ENCODE measurements at places on chromosomes 4 and X.

DNA sequence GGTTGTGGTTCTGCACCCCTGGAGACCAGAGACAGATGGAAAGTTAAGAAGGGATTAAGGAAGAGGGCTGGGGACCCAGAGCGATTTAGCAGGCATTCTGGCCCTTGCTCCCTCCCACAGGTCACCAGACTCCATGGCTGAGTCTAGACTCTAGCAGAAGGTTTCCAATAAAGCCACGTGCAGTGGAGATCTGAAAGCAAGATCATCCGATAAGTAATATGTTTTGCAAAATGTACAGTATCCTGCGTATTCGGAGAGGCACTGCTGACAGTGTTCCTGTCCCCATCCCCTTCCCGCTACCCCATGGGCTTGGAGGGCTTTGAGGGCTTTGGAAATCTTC is 531 bp upstream of the GPRIN3 start:
- DNase-seq = no peak

GRCh38 chr4:138311771-138312535 is 69.8 kb upstream of the SLC7A11 start:
- no peak for DNase-seq

DNA sequence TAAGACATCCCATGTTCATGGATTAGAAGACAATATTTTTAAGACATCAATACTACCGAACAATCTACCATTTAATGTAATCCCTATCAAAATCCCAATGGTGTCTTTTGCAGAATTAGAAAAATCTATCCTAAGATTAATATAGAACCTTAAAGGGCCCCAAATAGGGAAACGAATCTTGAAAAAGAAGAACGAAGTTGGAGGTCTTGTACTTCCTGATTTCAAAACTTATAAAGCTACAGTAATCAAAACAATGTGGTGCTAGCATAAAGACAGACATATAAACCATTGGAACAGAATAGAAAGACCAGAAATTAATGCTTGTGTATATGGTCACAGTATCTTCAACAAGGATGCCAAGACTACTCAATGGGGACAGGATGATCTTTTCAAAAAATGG is 42.0 kb downstream of the CENPE start:
- no peak for DNase-seq

GRCh38 chr4:164997324-164997723 is 19.9 kb upstream of the TRIM61 start:
- DNase-seq = no peak
